ENCODE measurements at places on chromosomes 13 and 19. TPM values are rescaled to one million over a fixed set of nuclear protein-coding genes. Genes with fewer than 3 reads are reported as not detected.

GRCh38 chr19:31301306-31301980 is 47.8 kb downstream of the TSHZ3 start:
- no peaks in the 10 kb centered on the region for H3K4me1 ChIP-seq
- peaks cover 4% of the 10 kb centered on the region for H3K36me3 ChIP-seq
- no peak overlapping the region for H3K4me3 ChIP-seq
- DNase-seq = no peak
- no peak overlapping the region for H3K27ac ChIP-seq

GRCh38 chr19:35138305-35138892 is at the start of gene FXYD1:
Gene FXYD1, plus strand, starts transcription at chr19:35138824. Its CDS starts 1,256 bp downstream, at chr19:35140080.
- H3K4me1 ChIP-seq = peaks cover 30% of the 10 kb centered on the region
- peak within 1 kb of the TSS; percentile 43 for H3K27ac ChIP-seq
- no peaks in the 10 kb centered on the region for H3K36me3 ChIP-seq
- no peak within 1 kb of the TSS for H3K4me3 ChIP-seq
- peaks cover 5% of the 10 kb centered on the region for H3K27me3 ChIP-seq

DNA sequence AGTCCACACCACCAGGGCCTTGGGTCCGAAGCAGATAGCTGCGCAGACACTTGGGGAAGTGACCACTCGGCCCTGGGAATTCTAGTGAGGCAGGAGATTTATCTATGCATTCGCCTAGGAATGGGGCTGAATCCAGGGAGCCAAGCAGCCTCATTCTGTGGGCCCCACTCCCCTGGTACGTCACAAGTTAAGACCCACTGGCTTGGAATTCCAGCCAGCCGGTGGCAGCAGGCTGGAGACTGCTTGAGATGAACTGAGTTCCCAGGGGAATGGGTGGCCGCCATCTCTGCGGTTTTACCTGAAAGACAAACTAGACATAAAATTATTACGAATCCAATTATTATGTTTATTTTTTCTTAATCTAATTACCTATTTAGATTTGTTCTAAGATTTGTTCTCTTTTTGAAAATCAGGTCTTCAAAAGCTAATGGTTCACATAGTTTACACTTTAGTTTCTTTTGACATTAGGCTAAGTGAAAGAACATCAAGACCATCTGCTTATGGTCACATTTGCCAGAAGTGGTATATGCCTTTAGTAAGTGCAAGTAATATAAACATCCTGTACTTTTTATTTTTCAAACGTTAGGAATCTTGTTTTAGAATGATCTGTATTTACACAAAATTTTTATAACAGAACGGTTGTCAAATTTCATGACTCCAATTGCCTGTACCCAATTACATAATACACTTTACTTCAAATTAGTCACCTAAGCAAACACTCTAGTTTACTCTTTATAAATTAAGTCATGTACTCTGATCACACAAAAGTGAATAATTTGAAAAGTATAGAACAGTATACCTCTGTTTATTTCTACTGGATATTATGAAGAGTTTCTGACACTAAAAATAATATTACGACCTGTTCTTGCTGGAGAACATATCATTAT is 74.4 kb downstream of the SLITRK6 start:
- no peaks in the 10 kb centered on the region for H3K4me1 ChIP-seq
- H3K27ac ChIP-seq = no peak overlapping the region
- no peak for DNase-seq
- no peaks in the 10 kb centered on the region for H3K36me3 ChIP-seq
- H3K4me3 ChIP-seq = no peak overlapping the region
- H3K27me3 ChIP-seq = no peaks in the 10 kb centered on the region

DNA sequence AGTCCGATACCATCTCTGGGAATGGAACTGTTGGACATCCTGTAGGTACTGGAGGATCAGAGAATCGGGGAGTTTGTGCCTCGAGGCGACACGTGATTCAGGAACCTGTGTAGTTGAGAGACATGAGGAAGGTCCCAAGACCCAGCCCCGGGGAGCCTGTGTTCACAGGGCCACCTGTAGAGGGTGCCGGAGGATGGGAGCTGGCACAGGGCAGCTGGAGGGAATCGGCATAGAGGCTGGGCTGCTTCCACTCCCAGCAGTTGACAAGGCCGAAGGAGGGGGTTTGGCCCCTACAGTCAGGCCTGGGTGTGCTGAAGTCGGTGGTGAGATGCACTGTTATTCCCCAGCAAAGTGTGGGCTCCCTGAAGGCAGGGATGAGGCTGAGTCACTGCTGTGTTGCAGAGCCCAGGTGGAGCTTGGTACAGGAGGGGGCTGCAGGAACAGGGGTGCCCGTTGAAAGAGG is 2.5 kb upstream of the ISYNA1 start:
- H3K27ac ChIP-seq = no peak overlapping the region
- H3K36me3 ChIP-seq = peaks cover 20% of the 10 kb centered on the region
- no peak overlapping the region for H3K4me3 ChIP-seq
- peaks cover 7% of the 10 kb centered on the region for H3K4me1 ChIP-seq
- H3K27me3 ChIP-seq = no peaks in the 10 kb centered on the region
- DNase-seq = no peak

DNA sequence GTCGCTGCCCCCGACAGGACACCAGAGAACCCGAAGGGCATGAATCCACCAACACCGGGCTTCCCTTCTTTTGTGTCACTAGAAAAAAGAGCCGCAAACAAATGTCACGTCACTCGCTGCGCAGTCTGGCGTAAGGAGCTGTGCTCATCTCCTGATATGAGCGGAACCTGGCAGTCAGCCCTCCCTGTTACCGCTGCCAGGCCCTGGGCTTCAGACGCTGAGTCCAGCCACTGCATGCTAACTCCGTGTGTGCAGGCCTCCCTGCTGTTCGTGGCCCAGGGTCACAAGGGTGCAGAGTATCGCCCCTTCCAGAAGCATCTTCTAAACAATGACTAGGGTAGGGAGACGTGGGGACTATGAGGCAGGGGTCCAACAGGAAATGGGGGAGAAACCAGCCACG is 71.3 kb downstream of the SLC7A1 start:
- H3K4me1 ChIP-seq = peaks cover 6% of the 10 kb centered on the region
- no peak overlapping the region for H3K4me3 ChIP-seq
- H3K27ac ChIP-seq = peak overlapping the region; percentile 17
- no peaks in the 10 kb centered on the region for H3K27me3 ChIP-seq

GRCh38 chr13:50518781-50519201 is 324.7 kb downstream of the DLEU7 start:
- peak; percentile 47 for DNase-seq
- no peak overlapping the region for H3K4me3 ChIP-seq
- no peak overlapping the region for H3K27ac ChIP-seq
- no peaks in the 10 kb centered on the region for H3K36me3 ChIP-seq

DNA sequence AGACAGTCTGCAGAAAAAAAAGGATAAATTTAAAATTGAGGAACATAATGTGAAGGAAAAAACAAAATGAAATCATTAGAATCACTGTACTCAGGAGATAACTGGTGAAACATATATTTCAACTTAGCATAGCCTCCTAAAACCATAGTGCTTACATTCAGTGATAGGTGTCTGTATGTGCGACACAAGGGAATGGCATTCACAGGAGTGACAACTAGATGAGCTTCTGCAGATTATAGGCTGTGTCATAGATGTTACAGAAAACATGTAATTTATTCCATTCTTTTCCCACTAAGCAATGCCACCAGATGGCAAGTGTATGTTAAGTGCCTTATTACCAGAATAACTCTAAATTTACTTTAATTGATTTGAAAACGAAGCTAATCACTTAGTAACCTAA is 960.0 kb upstream of the PCDH20 start:
- H3K4me3 ChIP-seq = no peak overlapping the region
- no peak overlapping the region for H3K27ac ChIP-seq
- no peaks in the 10 kb centered on the region for H3K4me1 ChIP-seq
- H3K36me3 ChIP-seq = no peaks in the 10 kb centered on the region
- DNase-seq = no peak

DNA sequence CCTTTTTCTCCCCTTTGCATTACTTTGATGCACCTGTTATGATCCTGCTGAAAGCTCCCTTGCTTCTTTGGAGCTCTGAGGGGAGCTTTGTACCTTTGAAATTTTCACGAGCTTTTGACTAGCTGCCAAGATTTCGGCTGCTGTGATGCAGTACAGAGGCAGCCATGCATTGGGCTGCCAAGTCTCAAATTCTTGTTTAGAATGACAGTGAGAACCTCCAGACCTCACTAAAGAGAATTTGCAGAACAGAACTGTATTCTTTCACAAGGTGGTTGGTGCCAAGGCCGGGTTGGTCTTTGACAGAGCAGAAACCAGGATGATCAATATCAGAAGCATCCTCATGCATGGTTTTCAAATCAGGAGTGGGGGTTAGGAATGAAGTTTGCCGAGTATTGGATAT is 414.8 kb downstream of the GPC5 start:
- H3K4me1 ChIP-seq = no peaks in the 10 kb centered on the region
- H3K27ac ChIP-seq = no peak overlapping the region
- no peak for DNase-seq
- no peak overlapping the region for H3K4me3 ChIP-seq
- H3K27me3 ChIP-seq = no peaks in the 10 kb centered on the region
- H3K36me3 ChIP-seq = no peaks in the 10 kb centered on the region

- peak; percentile 54 for DNase-seq
- H3K27ac ChIP-seq = no peak overlapping the region
- H3K27me3 ChIP-seq = no peaks in the 10 kb centered on the region
- H3K4me1 ChIP-seq = no peaks in the 10 kb centered on the region
- H3K4me3 ChIP-seq = no peak overlapping the region
Observed at GRCh38 chr13:88857256-88857655, 1186.1 kb downstream of the SLITRK5 start.

- H3K36me3 ChIP-seq = no peaks in the 10 kb centered on the region
- H3K4me3 ChIP-seq = no peak overlapping the region
- H3K27ac ChIP-seq = peak overlapping the region; percentile 45
Observed at GRCh38 chr19:43763473-43763939, 8.7 kb upstream of the SMG9 start.

DNA sequence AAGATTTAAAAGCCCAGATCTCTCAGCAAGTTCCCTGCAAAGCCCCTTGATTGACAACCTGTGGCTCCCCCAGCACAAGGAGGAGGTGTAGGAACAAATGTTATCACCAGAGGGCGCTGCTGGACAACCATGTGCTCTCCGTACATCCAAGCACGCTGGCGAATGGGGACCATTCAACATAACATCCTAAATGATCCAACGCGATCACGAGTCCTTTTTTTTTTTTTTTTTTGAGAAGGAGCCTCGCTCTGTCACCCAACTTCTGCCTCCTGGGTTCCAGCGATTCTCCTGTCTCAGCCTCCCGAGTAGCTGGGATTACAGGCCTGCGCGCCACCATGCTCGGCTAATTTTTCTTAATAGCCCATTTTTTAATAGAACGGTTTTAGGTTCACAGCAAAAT is 52.0 kb downstream of the NWD1 start:
- DNase-seq = peak; percentile 85
- no peaks in the 10 kb centered on the region for H3K4me1 ChIP-seq
- no peak overlapping the region for H3K27ac ChIP-seq
- H3K27me3 ChIP-seq = no peaks in the 10 kb centered on the region

DNA sequence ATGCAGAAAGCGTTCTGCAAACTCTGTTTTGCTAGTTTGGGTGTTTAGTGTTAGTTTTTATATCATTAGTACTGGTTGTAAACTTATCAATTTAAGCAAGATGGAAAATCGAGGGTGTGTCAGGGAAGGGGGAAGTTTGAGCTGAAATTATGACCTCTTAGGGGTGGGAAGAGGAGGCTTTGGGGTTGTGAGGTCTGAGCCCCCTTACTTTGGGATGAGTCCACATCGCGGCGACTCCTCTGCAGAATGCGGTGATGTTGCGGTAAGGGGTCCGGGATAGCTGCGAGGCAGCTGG is 743 bp upstream of the NDUFS7 start:
- H3K4me3 ChIP-seq = no peak overlapping the region
- H3K36me3 ChIP-seq = peaks cover 1% of the 10 kb centered on the region
- H3K27me3 ChIP-seq = no peaks in the 10 kb centered on the region
- H3K4me1 ChIP-seq = no peaks in the 10 kb centered on the region
- H3K27ac ChIP-seq = no peak overlapping the region

DNA sequence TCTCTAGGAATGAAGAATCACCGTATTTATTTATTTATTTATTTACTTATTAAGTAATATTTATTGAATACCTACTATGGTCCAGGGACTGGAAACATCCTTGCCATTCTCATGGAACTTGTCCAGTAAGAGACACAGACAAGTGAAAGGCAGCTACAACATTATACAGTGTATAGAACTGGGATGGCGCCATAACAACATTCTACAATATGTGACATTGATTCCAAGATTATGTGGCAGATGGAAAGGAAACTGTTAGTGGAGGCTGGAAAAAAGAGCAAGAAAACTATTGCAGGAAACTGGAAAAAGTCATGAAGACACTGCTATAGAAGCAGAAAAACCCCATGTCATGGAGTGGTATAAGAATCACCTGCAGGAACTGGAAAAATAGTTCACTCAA is 9.4 kb upstream of the TBC1D4 start:
- no peak overlapping the region for H3K4me3 ChIP-seq
- no peak overlapping the region for H3K27ac ChIP-seq
- H3K27me3 ChIP-seq = no peaks in the 10 kb centered on the region
- H3K36me3 ChIP-seq = no peaks in the 10 kb centered on the region
- no peak for DNase-seq

- DNase-seq = no peak
- no peak overlapping the region for H3K4me3 ChIP-seq
- peaks cover 4% of the 10 kb centered on the region for H3K4me1 ChIP-seq
- H3K27me3 ChIP-seq = no peaks in the 10 kb centered on the region
- H3K27ac ChIP-seq = peak overlapping the region; percentile 8
- H3K36me3 ChIP-seq = peaks cover 13% of the 10 kb centered on the region
Observed at GRCh38 chr19:38734426-38735256, 9.6 kb downstream of the CAPN12 start.

GRCh38 chr19:7670790-7671189 is 1.9 kb downstream of the RETN start:
- H3K36me3 ChIP-seq = no peaks in the 10 kb centered on the region
- DNase-seq = no peak
- H3K4me3 ChIP-seq = no peak overlapping the region
- H3K27ac ChIP-seq = no peak overlapping the region

- peaks cover 10% of the 10 kb centered on the region for H3K36me3 ChIP-seq
- peaks cover 7% of the 10 kb centered on the region for H3K4me1 ChIP-seq
- no peak overlapping the region for H3K4me3 ChIP-seq
- H3K27me3 ChIP-seq = no peaks in the 10 kb centered on the region
Observed at GRCh38 chr19:48922548-48923490, 10.7 kb upstream of the DHDH start.

DNA sequence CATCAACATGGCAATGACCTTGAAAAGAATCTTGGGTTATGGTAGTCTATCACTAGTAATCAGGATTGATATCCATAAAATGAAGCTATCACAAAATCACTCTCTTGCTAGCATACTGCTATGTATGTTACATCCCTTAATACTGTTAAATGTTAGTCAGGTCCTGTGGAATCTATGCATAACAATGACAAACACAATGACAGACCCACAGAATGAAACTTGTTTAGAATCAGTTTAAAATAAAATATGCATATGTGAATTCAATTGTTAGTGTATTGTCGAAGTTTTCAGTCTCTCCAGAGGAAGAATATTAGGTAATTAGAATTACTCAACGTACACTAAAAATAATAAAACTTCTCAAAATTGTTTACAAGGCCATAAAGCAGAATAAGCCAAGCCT is 137.6 kb downstream of the DACH1 start:
- DNase-seq = no peak
- H3K27me3 ChIP-seq = no peaks in the 10 kb centered on the region
- H3K27ac ChIP-seq = no peak overlapping the region
- H3K4me3 ChIP-seq = no peak overlapping the region
- no peaks in the 10 kb centered on the region for H3K4me1 ChIP-seq

- no peaks in the 10 kb centered on the region for H3K27me3 ChIP-seq
- no peak overlapping the region for H3K4me3 ChIP-seq
Observed at GRCh38 chr13:50855681-50856080, 12.2 kb upstream of the DLEU7 start.

Gene KLHL1
- not detected for total RNA-seq

Gene DKKL1
- 0.26 TPM for total RNA-seq

Gene CGB5
- total RNA-seq = not detected

Gene CERS1
- 1.5 TPM for total RNA-seq

Gene PRR22
- total RNA-seq = 0.26 TPM

Measured in fibroblast of lung (primary cell).